ENCODE measurements at places on chromosomes 6 and 20.

DNA sequence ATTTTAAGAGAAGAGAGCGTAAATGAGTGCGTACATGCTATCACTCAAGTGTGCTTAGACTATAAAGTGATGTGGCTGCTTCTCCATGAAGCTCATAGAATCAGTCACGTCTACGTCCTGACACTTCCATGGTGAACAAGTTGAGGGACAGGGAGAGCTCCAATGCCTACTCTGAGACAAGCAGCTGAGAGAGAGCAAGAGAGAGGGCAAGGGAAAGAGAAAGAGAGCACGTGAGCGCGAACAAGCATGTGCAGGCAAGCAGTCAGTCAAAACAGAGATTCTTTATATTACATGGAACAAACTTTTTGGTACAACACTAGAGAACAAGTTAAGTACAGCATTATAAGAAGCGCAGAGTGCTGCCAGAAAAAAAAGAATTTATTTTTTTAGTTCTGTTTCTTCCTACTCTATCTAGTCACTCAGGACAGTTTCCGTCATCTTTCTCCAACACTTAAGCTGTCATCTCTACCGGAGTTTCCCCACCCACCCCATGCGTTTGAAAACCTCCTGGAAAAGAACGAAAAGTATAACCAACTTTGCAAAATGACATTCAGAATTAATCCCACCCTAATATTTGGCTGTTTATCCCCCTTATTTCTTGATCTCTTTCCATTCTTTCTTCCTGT, 61.8 kb downstream of the EPB41L2 start:
- no peak for DNase-seq

DNA sequence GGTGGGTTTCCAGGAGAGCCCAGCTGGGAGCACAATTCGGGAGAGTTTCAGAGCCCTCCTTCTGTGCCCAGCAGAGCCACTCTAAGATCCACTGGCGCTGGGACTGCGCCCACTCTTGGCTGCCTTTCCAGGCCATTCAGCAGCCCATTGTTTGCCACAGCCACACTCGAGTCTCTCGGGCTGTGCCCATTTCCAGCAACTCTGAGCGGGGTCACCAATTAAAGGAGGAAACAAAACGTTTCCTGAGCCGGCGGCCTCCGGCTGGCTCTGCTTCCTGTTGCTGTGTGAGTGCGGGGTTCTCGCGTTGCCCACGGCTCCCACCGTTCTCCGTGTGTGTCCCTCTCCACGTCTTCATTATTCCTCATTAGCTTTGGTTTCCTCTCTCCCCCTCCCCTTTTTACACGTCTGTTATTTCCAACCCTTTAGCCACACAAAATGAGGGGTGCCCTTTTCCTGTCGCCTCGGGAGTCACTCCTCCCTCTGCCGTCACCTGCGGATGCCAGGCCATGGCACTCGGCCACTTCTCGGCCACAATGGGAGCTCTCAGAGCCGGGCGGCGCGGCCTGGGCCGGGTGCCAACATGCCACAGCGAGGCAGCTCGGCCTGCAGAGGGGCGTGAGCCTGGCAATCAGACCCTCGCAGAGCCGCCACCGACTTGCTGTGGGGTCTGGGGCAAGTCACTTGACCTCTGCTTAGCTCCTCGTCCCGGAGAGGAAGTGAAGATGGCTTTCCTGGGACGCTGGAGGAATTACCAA, 94.3 kb upstream of the NKX2-2 start:
- DNase-seq: peak; percentile 62

DNA sequence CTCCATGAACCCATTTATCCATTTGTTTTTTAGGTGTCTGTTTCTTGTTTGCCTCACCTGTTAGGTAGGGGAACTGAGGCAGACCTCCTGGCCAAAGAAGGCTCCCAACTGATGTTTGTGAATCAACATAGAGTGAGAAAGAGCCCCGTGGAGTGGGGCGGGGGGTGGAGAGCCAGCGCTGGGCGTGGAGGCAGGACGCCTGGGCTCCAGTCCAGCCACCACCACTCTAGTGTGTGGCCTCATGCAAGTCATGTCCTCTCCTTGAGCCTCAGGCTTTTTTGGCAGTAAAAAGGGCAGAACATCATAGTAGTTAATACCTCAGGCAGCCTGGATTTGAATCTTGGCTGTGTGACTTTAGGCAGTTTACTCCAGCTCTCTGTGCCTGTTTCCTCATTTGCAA, 42.2 kb upstream of the SCRT2 start:
- DNase-seq: no peak

- no peak for DNase-seq
Measured at GRCh38 chr20:48049641-48050040, 264.4 kb upstream of the SULF2 start.

Data from NCI-H748 treated with DMSO at 0.1 percent for 48 hours (cell line).